HEK293T (cell line): ENCODE measurements at places on chromosomes 16 and 17.

DNA sequence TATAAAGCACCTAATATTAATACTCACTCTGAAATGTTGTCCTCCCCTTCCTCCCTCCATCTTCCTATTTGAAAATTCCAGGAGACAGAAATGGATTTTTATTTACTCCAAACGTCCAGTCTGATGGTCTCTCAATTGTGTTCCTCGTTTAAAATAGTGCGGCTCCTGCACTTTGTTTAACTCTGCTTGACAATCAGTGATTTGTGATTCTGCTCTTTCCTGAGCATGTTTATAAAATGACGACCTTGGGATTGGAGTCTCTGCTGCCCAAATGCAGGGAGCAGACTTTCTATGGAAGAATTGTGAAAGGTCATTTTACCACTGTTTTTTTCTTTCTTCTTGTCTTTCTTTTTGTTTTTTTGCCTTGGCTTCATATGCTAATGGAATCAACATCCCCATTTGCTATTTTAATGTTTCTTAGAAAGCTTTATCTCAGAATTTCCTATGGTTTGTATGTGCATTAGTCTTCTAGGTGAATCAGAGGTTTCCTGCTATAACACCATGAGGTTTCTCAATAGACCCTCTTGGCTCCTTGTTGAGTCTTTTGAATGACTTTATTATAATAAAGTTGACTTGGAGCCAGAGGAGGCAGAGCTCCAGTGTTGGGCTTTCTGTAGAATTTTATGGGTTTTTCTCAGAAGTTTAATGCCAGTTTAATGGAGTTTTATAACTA is 376.5 kb downstream of the CDH11 start:
- DNase-seq: no peak

GRCh38 chr16:57590654-57591085 is 37.8 kb upstream of the ADGRG1 start:
- no peak for DNase-seq

DNA sequence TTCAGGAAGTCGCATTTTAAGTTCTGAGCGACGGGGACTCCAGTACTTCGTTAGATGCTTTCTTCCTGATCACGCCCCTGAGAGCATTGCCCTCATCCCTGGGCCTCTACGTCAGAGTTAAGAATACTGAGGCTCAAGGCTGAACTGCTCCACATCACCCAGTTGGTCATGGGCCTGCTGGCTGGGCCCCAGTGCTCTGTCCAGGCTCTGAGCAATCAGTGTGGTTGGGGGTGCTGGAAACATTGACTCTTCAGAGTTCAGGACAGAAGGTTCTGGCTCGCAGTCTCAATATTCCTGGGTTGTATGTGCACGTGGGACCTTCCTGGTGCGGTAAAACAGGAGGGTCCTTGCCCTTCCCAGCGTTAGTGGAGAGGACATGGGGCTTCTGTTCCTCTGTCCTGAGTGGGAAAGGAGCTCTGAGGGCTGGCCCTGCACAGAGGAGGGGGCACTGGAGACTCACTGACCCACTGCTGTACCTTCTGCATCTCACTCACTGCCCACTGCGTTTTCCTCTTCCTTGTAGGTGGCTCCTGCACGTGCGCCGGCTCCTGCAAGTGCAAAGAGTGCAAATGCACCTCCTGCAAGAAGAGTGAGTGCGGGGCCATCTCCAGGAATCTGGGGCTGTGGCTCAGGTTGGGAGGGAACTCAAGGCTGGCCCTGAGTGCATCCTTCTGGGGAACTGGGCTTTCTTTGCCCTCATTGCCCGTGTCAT is 518 bp downstream of the MT1E start:
- DNase-seq: no peak

- DNase-seq: no peak
Observed at GRCh38 chr17:78759203-78759968, 22.7 kb downstream of the CYTH1 start.

DNA sequence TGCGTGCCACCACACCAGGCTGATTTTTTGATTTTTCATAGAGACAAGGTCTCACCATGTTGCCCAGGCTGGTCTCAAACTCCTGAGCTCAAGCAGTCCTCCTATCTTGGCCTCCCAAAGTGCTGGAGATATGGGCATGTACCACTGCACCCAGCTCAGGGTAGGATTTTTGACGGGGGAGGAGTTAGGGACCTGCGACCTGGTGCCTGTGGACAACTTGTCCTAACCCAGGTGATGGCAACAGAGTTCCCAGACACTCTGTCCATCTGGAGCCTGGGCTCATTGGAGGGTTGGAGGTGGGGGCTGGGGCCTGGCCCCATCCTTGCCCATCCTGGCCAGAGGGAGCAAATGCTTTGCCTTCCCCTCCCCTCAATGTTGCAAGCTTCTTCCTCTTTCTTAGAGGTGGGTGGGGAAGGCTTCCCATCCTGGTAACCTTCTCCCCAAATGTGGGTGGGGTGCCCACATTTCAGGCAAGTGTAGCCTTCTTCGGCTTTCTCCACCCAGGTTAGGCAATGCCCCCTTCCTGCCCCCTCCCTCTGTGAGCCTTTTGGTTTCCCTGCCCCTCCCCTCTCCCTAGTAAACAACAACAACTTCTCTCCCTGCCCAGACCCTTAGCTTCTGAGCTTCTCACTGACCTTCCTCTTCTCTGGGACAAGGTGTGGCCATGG is 24.9 kb downstream of the RARA start:
- no peak for DNase-seq

DNA sequence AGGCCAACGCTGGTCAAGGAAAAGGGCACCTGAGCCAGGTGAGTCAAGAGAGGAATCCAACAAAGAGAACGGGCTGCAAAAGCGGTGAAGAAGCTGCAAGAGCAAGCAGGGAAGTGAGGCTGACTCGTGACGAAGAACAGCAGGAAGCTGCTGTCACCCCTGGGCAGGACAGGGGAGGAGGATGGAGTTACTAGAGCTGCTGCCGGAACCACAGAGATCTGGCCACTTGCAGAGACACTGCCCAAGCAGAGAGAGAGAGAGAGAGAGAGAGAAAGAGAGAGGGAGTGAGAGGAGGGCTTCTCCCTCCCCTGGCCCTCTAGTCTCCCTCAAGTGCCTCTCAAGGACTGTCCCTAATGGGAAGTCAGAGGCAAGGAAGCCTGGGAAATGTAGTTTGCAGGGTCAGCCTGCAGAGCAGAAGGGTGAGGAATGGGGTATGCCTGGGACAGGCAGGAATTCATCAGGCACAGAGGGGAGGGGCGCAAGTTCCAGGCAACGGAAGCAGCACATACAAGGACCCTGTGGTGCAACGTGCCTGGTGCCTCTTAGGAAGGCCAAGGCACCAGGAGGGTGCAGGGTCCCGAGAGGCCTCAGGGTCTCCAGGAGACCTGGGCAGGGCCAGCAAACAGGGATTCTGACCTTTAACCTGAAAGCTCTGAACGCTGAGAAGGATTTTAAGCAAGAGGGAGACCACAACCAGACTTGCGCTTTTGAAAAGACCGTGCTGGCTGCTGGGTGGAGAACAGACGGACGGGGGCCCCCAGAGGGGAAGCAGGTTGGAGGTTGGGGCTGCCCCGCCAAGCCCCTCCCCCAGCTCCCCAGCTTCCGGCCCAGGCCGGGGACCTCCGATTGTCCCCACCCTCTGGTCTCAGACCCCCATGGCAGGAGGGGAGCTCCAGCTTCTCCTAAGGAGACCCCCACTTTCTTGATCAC is 45.8 kb upstream of the CIBAR2 start:
- no peak for DNase-seq

GRCh38 chr16:85470873-85471272 is 142.2 kb upstream of the GSE1 start:
- no peak for DNase-seq

- DNase-seq: no peak
Observed at GRCh38 chr16:3465911-3466584, 22.6 kb downstream of the NAA60 start.

DNA sequence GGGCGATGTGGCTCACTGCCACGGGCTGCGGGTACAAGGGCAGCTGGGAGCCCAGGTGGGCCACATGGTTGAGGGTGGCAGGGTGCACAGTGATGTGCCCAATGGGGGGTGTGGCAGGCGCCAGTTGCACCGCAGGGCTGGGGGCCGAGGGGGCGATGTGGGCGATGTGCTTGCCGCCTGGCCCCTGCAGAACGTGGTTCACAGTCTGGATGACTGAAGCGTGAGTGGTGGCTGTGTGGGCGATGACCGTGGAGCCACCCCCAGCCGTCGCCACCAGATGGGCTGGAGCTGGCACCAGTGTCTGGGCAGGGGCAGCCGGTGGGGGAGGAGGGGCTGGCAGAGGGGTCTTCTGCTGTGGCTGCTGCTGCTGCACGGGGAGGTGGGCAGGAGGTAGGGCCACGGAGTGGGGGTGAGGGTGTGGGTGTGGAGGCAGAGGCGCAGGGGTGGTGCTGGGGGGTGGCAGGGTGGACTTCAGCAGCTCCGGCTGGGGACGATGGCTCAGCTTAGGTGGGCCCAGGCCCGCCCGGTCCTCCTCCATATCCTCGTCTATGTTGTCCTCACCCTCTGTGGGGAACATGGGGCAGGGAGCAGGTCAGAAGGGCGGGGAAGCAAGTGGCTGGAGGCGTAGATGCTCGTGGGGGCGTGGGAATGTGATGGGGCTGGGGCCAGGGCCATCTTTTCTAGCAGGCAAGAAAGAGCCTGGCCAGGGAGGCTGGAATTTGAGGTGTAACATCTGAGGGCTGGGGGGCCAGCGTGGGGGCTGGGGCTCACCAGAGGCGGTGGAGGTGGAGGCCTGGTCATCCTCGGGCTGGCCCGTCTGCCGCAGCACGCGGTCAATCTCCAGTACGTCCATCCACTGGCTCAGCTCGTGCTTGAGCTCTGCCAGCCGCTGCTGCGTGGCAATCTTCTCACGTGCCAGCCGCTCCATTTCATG is 13.5 kb downstream of the MNT start:
- DNase-seq: no peak

- no peak for DNase-seq
Observed at GRCh38 chr17:58783380-58783779, 27.7 kb downstream of the PPM1E start.

DNA sequence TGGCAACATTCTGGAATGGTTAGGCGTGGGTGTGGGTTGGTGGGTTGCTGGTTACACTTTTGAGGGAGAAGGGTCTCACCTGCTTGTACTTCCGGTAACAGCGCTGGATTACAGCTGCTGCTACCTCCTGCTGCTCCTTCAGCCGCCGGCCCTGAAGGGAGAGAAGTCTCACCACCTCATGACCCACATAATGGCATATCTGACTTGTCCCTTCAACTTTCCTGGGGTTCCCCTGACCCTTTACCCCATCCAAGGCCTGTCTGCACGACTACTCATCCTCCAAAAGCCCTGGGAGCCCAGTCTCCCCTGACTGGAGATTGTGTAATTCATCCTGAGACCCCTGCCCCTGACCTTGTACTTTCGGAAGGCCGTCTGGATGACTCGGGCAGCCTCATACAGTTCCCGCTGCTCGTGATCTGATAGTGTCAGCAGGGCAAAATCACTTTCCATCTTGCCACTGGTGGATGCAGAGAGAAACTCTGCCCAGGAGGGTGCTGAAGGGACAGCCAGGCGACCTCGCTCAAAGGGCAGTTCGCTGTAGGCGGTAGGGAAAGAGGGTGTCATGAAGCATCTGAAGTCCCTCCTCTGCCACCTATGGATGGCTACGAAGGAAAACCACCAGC is 2.0 kb upstream of the SPAG7 start:
- no peak for DNase-seq

DNA sequence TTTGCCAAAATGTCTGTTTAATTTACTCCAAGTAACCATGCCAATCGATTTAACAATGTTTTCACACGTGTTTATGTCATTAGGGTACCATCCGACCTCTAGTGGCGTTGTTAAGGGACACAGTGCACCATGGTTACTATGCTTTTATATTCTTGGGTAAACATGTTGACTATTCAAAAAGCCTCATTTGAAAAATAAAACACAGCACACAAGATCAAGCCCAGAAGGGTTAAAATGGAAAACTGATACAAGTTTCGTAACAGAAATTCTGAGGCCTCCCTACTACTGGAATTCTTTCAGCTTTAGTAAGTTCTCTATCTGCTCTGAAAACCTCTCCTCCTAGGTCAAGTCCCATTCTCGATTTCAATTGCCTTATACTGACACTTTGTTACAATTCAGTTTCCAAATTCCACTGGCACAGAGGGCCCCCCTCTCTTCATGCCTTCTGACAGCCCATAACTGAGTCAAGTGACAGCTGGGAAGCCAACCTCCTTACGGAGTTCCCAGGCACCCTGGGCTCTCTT is 2.1 kb downstream of the CFAP20 start:
- DNase-seq: no peak

GRCh38 chr16:69306031-69306430 is 5.1 kb upstream of the VPS4A start:
- DNase-seq: no peak

- DNase-seq: no peak
Observed at GRCh38 chr17:7042501-7043181, 1.3 kb downstream of the SLC16A11 start.

GRCh38 chr17:61491981-61492380 is 39.8 kb downstream of the TBX4 start:
- no peak for DNase-seq

DNA sequence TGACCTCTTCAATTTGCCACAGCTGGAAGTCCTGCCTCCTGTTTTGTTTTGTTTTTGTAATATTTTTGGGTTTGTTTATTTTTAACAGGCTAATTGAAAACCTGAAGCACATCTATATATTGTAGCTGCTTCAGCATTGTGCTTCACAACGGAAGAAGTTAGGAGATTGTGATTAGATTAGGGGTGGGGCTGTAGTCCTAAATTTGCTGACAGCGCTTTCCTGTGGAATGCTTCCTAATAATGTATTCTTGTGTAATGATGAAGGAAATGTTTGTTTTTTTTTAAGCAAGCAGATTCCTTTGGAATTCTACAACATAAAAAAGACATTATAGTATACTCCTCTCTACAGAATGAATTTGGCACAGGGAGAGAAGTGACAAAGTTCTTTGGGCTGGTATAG is 70.1 kb downstream of the NLK start:
- no peak for DNase-seq

DNA sequence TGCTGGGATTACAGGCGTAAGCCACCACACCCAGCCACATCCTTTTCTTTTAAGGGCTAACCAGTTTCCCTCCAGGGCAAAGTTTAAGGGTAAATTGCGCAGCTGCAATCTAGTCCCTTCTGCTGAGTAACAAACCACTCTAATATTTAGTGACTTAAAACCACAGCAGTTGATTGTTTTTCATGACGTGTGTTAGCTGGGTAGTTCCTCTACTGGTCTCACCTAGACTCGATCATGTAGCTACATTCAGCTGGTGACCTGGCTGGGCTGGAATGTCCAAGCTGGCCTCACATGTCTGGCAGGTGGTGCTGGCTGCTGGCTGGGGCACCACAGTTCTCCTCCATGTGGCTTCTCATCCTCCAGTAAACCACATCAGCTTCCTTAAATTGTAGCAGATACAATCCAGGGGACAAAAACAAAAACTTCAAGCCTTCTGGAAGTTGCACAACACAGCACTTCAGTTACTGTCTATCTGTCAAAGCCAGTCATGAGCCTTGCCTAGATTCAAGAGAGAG is 75.5 kb downstream of the GPRC5B start:
- DNase-seq: no peak

- peak; percentile 77 for DNase-seq
Observed at GRCh38 chr17:60641810-60642220, 35.8 kb upstream of the BCAS3 start.
